ENCODE measurements at places on chromosomes 5 and 9. TPM values are rescaled to one million over a fixed set of nuclear protein-coding genes. Genes with fewer than 3 reads are reported as not detected.

DNA sequence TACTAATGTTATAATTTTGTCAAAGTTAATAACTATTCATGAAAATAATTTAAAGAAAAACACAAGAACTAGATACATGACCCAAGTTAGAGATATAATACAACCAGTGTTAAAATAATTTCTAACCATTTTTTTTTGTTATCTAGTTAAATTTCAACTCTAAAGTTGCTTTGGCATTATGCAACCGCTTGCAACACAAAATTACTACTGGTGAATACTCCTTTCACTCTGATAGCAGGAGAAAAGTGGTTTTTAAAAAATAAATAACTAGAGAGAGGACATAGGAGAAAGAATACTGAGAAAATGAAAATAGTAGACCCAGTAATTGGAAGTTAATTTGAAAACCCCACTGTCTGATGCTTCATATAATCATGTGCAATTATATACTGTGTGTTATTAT is 622.4 kb upstream of the GRIN3A start:
- DNase-seq: no peak

DNA sequence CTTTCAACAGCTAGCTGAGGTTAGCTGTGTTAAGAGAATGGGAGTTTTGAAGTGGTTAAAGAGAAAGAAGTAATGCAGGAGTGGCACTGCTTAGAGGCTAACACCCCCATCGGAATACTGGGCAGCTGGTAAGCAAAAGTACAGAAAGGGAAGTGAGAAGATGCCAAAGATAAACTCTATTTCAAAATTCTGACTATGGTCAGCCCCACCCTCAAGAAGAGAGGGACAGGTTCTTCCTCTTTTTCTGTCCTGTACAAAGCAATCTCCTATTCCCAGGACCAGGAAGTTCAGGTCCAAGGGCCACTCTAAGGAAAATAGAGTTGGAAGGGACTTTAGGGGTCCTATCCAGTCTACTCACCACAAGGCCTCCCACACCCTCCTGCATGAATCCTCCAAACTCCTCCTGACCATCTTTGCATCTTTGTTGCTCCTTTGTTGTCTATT is 45.9 kb upstream of the JAK2 start:
- peak; percentile 33 for DNase-seq

DNA sequence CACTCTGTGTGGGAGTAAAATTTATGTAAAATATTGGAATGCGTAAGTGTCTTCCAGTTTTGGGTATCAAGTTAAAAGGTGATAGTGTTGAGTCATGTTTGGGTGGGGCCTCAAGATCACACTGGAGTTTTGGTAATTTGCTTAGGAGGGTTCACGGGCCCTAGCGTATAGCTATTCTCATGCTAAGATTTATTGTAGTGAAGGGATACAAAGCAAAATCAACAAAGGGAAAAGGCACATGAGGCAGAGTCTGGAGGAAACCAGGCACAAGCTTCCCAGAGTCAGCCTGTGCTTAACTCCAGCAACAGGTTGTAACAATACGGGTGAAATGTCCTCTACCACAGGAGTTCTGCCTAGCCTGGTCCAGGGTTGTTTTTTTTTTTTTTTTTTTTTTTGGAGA is 20.2 kb downstream of the HSPA4 start:
- DNase-seq: no peak

DNA sequence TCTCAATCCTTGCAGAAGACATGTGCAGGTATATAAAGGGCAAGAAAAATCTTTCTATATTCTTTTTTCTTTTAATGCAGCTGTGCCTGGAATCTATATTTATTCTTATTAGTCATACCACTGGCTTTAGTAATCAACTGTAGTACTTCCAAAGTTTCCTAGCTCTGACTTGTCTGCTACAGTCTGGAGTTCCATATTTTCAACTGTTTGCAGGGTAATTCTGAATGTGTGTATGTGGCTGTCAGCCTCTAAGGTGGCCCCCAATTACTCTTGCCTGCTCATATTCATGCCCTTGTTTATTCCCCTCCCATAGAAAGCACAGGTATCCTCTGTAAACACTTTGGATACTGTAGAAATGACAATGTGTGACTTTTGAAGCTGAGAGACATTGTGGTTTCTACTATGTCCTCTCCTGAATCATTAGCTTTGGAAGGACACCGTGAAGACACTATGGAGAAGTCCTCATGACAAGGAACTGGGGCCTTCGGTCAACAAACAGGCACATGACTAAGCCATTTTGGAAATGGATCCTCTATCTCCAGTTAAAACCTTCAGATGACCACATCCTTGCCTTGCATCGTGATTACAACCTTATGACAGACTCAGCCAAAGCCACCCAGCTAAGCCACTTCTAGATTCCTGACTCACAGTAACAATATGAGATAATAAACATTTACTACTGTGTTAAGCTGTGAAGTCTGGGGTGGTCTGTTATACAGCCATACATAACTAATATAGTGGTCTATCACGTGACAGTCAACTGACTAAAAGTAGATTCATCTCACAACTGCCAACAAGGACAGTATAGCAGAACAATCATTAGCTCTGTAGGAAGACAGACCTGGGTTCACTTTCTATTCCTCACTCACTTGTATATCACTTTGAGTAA is 49.5 kb upstream of the SUSD1 start:
- no peak for DNase-seq

DNA sequence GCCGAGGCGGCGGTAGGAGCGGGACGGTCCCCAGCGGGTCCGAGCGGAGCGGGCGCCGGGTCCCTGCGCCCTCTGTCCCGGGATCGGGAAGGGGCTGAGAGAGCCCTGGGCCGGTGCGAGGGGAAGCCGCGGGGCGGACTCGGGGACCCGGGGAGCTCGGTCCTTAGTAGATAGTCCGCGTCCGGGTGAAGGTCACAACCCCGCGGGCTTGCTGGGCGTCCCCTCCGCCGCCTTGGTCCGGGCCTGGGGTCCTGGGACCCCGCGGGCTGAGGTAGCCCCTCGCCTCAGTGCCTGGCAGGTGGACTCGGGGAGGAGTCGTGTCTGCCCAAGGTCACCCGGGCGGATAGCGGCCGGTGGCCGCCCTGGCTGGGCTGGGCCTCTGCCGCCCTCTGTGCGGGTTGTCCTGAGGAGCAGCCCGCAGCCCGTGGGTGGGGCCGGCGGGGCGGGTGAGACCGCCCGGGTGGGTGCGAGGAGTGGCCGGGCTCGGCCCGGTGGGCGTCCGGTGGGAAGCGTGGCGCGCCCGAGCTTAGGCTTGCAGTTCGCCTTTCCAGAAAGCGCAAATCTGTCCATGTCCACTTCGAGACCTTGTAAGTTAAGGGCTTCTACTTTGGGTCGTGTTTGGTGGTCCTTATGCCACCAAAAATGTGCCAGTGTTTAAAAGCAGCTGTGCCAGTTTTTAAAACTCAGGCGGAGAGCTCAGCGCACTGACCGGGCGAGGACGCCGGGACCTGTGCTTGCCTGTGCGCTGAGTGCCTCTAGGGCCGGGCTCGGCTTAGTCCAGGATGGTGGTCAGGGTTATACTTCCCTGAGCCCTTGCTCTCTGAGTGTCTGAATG is 554 bp downstream of the SDHA start:
- DNase-seq: peak; percentile 9

DNA sequence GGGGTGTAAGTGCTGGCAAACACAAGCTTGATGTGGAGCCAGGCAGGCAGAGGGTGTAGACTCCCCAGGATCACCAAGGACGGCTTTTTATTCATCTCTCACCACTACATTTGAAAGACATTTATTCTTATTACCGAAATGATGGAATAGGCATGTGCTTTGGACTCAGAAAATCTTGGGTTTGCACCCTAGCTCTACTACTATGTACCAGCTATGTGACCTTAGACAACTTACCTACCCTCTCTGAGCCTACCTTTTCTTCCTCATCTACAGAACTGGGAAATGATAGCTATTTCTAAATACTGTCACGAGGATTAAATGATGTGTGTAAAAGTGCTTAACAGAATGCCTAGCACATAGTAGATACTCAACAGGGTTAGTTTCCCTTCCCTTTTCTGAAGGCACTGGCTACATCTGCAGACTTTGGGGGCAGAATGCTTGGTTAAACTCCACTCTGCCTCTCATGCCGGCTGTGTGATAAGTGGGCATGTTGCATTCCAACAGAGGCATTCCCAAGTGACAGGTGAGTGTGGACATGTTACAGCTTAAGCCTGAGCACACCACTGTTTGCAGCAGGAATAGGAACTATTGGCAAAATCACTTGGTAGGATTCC is 94.8 kb downstream of the SLC1A3 start:
- DNase-seq: no peak

DNA sequence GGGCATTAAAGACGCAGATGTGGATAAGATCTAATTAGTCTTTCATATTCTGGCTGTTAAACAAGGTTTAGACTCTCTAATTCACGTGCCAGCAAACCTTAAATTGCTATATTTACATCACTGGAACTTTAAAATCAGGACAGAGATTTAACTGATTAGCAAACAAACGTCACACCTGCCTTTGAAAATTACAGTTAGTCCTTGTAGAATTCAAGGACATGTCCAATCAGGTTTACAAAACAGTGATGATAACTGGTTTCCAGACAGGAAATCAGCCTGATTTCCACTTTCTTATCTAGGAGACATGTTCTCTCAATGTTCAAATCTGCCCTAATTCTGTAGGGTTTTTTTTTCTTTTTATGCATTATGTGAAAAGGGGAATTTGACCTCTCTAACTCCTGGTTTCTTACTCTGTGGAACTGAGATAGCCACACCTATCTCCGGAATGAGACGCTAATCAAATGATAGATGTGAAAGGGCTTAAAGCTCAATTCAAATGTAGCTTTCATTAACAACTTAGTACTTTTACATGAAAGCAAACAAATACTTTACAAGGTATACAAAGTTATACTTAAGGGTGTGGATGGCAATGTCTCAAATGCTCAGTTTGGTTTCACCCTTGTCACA is 26.5 kb downstream of the SPINK5 start:
- no peak for DNase-seq

GRCh38 chr5:158590746-158591300 is 508.9 kb downstream of the EBF1 start:
- no peak for DNase-seq

DNA sequence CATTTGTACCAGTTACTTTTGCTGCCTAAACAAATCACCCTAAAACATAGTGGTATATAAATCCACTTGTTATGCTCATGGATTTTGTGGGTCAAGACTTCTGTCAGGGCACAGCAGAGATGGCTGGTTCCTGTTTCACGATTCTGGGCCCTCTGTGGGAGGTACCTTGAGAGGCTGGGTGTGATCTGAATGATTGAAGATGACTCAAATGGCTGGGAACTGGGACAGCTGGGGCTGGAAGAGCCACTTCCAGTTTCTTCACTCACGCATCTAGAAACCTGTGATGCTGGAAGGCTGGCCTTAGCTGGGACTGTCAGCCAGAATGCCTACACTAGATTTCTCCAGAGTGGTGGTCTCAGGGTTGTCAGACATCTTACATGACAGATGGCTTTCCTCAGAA is 88.1 kb downstream of the KIF4B start:
- no peak for DNase-seq

DNA sequence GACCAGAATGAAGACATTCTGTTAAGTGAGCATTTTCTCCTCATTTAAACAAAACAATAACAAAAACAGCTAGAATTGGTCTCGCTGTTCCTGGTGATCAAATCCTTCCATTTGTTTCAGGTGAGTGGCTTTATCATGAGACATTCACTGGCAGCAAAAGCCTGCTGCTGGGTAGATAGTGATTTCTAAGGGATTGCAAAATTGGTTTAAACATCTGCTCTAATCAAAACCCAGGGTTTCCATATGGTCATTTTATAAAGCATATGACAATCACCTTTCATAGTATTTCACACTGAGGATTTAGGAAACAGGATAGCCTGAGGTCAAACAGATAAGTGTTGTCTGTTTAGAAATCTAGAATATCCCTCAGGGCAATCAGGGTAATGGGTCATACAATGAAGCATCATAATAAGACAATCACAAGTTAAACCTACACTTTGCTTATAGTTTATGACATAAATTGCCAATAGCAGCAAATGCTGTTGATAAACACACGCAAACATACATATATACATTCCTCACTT is 769.6 kb upstream of the C9orf72 start:
- DNase-seq: no peak

GRCh38 chr9:97924386-97924785 is 2.1 kb upstream of the TRMO start:
- no peak for DNase-seq

GRCh38 chr9:136587944-136588662 is 42.3 kb upstream of the NOTCH1 start:
- DNase-seq: no peak

GABRA1 gene
- not detected for total RNA-seq

CNOT8 gene
- total RNA-seq: 55.7 TPM

Data from activated T-helper 1 cell treated with anti-CD3 and anti-CD28 coated beads, Interleukin-12 subunit alpha, Interleukin-12 subunit beta, Interleukin-2, Interleukin-4 antibody, amounts not matched to agents 30 ng/mL and 10 ng/mL and 1 ng/mL, durations not matched to agents 14 hours and 24 hours and 36 hours (primary cell).